ENCODE measurements at places on chromosomes 5 and 9. TPM values are rescaled to one million over a fixed set of nuclear protein-coding genes. Genes with fewer than 3 reads are reported as not detected.

The LCN9 gene
- total RNA-seq: not detected

GRCh38 chr5:43369651-43370050, 42.5 kb downstream of the CCL28 start:
- DNase-seq: no peak

- DNase-seq: no peak
Measured at GRCh38 chr5:14337593-14337992, 194.5 kb downstream of the TRIO start.

DNA sequence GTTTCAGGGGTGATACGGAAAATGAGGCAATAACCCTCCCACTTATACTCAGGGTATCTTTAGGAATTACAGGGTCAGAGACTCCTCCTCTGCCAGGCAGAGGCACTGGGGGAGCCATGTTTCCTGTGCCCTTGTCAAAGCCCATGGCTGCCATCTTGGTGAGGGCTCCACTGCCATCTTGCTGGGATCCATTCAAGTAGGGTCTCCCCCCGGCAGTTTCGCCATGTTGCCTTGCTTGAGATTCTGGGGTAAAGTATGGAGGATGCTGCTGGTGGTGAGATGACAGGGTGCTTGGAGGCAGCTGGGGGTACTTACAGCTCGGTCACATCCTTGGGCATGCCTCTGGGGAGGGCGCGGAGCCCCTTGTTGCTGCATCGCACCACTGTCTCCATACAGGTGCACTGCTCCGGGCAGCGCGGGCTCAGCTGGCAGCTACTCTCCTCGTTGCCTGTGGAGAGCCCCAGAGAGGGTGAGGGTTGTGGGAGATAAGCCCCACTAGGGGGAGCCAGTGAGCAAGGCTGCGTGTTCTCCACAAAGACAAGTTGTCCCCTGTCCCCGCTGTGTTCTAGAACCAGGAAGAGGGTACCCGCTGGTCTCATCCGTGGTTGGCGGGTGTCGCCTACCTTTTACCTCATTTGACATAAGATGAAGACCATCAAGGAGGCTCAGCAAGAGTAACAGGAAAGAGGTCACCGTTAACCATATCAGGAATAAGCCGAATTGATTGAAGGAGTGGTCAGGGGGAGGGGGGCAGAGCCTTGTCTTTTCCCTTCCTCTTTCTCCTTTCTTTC, 169.0 kb upstream of the PANK3 start:
- DNase-seq: no peak

The NOXA1 gene
- 0.14 TPM for total RNA-seq

DNA sequence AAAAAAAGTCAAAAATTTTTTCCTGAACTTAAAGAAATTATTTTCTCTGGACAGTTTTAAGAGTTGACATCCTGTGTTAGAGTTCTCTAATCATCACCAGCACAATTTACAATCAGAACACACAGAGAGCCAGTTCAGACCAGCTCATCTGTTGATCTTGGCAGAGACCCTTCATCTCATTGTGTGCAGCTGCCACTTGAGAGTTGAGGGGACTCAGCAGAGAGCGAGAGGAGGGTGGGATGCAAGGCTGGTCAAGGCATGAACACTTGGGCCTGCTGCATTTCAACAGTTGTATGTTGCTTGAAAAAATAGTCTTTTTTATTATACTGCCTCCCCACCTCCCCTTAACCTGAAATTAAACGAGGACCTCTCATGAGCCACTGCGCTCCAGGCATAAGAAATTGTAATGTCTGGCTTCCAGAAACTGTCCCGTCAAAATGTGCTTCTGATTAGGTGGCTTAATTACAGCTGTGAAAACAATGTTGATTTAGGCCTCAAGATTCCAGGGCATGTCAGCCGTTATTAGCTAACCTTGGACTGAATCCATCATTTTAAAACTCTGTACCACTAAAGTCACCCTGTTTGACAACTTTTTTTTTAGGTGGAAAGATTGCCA, 383.6 kb downstream of the CCDC171 start:
- no peak for DNase-seq

- no peak for DNase-seq
Measured at GRCh38 chr5:156914371-156914737, 48.7 kb downstream of the TIMD4 start.

DNA sequence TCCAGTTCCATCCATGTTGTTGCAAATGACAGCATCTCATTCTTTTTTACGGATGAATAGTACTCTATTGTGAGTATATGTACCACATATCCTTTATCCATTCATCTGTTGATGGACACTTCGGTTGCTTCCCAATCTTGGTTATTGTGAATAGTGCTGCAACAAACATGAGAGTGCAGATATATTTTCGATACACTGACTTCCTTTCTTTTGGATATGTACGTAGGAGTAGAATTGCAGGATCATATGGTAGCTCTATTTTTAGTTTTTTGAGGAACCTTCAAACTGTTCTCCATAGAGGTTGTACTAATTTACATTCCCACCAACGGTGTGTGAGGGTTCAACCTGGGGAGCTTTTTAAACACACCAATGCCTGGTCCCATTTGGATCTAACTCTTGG, 22.3 kb downstream of the GALNT12 start:
- no peak for DNase-seq

DNA sequence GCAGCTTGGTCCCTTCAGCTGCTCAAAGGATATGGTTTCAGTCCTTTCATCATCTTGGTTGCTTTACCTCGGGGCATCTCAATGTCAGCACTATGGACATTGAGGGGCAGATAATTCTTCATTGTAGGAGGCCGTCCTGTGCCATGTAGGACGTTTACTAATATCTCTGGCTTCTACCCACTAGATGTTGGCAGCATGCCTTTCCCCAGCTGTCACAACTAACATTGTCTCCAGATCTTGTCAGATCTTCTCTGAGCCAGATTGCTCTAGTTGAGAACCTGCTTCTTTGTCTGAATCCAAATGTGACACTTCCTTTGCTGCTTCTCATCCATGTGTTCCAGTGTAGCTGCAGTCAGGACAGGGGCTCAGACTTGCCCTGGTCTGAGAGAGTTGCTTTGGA, 10.3 kb downstream of the PTPA start:
- no peak for DNase-seq

The LAMC3 gene
- total RNA-seq: 0.29 TPM

GRCh38 chr9:126158588-126159429, 167.8 kb upstream of the MVB12B start:
- no peak for DNase-seq

DNA sequence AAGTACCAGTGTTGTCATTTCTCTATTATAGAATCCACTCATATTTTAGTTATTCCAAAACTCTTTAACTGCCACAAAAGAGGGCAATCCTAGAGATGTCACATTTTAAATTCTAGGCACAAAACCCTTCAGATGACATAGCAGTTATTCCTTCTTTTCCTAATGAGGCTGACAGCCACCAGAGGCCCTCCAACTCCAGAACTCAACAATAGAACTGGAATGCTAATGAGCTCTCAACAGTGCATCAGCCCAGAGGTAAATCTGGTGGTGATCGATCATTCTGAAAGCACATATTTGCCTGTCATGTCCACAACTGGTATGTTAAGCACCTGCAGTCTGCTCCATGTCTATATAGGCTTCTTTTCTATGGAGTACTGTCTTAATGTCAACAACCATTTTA, 40.2 kb upstream of the RAB3C start:
- DNase-seq: no peak

The PLAC8L1 gene
- not detected for total RNA-seq

GRCh38 chr5:134736173-134736812, 2.1 kb upstream of the CAMLG start:
- no peak for DNase-seq

DNA sequence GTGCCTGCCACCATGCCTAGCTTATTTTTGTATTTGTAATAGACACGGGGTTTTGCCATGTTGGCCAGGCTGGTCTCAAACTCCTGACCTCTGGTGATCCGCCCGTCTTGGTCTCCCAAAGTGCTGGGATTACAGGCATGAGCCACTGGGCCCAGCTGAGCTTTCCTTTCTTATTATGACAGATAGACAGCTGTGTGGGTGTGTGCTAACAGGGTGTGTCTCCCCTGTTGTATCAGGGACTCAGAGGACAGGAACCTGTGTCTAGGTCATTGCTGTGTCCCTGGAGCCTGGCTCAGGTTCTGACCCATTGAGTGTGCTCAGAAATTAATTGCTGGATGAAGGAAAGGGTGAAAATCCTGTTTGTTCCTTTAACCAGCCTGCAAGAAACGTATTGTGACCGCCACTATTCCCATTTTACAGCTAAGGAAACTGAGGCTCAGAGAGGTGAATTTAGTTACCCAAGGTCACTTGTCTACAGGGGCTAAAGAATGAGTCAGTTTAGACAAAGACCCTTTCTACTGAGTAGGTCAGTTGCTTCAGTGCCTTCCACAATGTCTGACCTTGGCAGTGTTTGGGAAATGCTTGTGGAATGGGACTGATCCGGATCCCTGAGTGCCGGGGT, 16.8 kb downstream of the NCS1 start:
- no peak for DNase-seq

The SLC6A18 gene
- total RNA-seq: not detected

DNA sequence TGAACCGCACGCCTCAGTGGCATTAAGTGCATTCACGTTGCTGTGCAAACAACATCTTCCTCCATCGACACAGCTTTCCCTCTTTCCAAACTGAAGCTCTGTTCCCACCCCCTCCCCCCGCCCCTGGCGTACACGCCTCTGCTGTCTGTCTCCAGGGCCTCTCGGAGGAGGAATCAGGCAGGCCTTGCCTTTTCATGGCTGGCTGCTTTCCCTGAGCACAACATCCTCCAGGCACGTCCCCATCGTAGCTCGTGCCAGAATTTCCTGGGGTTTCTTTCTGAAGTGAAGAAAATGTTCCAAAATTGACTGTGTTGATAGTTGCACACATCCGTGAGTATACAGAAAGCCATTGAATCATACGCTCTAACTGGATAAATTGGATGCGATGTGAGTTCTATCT, 22.3 kb upstream of the TMEM250 start:
- DNase-seq: no peak

The TRIM7 gene
- 2.7 TPM for total RNA-seq

The ASPN gene
- total RNA-seq: not detected

GRCh38 chr5:93580063-93580926, 724 bp downstream of the NR2F1-AS1 start:
- no peak for DNase-seq

The UBAC1 gene
- total RNA-seq: 40.9 TPM

- no peak for DNase-seq
Measured at GRCh38 chr9:131323629-131324028, 34.1 kb downstream of the PLPP7 start.

- DNase-seq: no peak
Measured at GRCh38 chr5:97820138-97820537, 637.1 kb upstream of the RIOK2 start.

The PCDHB11 gene
- 0.06 TPM for total RNA-seq

GRCh38 chr9:137026828-137027227, 1.2 kb downstream of the ABCA2 start:
- no peak for DNase-seq

The TSLP gene
- total RNA-seq: 0.07 TPM

The CCDC180 gene
- 0.29 TPM for total RNA-seq

- DNase-seq: no peak
Measured at GRCh38 chr5:141547921-141548320, 59.0 kb downstream of the PCDHGC5 start.

- no peak for DNase-seq
Measured at GRCh38 chr9:121830441-121831140, 179.2 kb downstream of the DAB2IP start.

- DNase-seq: no peak
Measured at GRCh38 chr9:21833090-21833801, 30.8 kb downstream of the MTAP start.

The CENPH gene
- total RNA-seq: 44.3 TPM

DNA sequence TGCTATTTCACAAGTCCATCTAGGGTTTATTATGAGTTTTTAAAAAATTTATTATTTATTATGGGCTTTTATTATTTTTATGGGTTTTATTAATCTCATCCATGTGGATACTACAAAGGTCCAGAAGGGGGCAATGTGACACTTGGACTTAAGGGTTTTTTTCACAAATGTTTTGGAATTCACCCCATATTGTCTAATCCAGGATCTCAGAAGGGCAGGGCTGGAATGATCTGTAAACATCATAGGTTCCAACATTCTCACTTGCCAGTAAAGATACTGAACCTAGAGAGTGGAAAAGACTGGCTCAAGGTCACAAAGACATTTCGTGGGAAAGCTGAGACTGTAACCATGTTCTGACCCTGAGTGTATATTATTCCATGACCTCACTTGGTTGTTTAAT, 35.6 kb downstream of the NIM1K start:
- DNase-seq: peak; percentile 16

GRCh38 chr5:100840370-100840769, 62.7 kb downstream of the ST8SIA4 start:
- DNase-seq: no peak

The PCDHGA6 gene
- total RNA-seq: 0.36 TPM

The NMUR2 gene
- not detected for total RNA-seq

DNA sequence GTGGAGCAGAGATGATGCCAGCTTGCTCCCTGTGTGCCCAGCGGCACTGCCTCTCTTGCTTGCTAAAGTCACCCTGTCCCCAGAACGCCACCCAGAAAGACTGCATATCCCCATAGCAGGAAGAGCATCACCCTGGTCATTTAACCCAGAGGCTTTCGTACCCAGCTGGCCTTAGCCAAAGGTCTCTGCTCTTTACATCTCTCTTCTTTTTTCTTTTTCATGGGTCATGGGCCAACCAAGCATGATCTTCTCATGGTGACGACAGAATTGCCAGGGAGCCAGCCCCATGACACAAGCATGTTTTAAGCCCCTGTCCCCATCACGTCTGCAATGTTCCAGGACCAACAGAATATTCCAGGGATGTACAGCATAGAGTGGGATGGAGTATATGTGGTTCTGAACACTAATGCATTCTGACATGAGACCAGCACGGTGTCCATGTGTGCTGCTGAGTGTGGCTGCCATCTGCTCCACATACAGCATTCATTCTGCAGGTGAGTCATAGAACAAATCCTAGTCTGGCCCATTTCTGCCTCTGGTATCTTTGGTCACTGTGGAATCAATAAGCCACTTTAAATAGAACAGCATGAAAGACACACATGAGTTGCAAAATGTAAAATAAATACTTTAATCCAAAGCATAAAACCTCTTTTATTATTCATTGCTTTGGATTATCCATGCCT, 203.0 kb downstream of the MED10 start:
- DNase-seq: no peak

DNA sequence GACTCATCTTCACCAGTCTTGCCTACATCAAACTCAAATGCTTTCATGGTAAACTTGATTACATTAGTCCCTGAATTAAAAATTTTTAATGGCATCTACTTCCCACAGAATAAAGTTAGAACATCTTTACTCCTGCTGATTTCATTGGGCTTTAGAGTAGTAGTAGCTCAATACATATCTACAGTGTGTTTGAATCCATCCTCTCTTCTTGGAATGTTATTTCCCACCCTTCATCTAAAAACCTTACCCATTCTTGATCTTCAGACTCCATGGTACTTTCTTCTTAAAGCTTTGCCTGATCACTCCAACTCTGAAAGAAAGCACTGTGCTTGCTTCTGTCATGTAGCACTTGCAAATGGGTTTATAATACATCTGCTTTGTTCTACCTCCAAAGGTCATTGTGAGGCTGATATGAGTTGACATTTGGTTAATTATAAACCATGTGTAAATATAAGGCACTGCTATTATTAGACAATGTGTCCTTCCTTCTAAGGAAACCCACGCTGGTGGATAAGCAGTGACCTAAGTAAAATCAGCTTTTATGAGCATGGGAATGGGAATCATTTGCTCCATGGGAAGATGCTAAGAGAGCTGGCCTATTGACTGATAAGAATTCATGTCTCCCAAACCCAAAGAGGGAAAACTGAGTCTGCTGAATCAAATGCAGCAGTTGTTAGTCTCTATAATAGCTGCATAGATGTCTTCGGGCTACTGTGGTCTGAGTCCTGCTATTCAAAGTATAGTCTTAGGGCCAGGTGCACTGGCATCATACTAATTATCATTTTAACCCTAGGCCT, 7.5 kb upstream of the PRLR start:
- no peak for DNase-seq

GRCh38 chr5:79971156-79971555, 19.9 kb downstream of the MTX3 start:
- DNase-seq: no peak
